ENCODE measurements at places on chromosomes 5 and 9. TPM values are rescaled to one million over a fixed set of nuclear protein-coding genes. Genes with fewer than 3 reads are reported as not detected.

DNA sequence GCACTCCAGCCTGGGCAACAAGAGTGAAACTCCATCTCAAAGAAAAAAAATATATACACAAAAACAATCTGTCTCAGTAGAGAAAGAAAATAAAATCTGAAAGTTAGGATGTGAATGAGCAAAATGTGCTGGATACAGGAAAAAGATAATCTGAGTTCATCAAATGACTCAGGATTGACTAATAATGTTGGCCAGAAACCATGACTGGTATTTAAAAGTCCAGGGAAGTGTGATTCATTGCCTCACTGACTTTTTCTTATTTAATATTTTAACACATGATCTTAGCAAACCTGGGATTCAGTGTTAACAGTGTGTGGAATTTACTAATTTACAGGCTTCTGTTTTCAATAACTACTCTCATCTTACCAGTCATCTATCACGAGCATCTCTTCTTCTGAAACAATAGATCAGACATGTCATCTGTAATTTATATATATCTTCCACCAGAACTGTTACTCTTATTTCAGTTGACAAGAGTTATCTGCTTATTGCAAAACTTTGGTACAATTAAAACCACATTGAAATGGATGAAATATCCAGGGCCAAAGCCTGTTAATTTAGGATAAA, 256.7 kb downstream of the CDH12 start:
- DNase-seq = no peak

DNA sequence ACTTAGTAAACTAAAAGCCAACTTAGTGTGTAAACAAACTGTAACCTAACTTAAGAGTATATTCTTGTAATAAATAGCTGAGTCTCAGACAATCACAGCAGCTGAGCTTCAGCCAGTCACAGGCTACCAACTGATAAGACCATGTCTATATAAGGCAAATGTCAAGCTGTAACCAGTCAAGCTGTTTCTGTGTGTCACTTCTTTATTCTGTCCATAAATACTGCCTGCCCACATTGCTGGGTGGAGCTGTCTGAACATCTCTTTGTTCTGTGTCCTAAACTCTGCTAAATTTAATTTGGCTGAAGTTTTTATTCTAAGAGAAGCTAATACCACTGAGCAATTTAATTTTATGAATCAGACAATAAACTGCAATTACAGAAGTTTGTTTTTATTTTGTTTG, 412.1 kb upstream of the CDH10 start:
- DNase-seq = peak; percentile 1

GRCh38 chr5:88680253-88681132, 202.5 kb downstream of the MEF2C start:
- peak; percentile 82 for DNase-seq

GRCh38 chr5:67192719-67193438, 3.7 kb downstream of the CD180 start:
- no peak for DNase-seq

BAAT gene
- 0.10 TPM for total RNA-seq

- no peak for DNase-seq
Measured at GRCh38 chr5:141319202-141319601, 1.4 kb downstream of the TAF7 start.

GRCh38 chr5:171861381-171861780, 75.8 kb downstream of the SMIM23 start:
- DNase-seq = no peak

GRCh38 chr9:126617003-126617822, 3.5 kb downstream of the LMX1B start:
- no peak for DNase-seq

GRCh38 chr5:139690064-139690802, 42.1 kb downstream of the CXXC5 start:
- DNase-seq = peak; percentile 67

IL4 gene
- not detected for total RNA-seq

GRCh38 chr9:99360026-99360425, 137.9 kb downstream of the SEC61B start:
- DNase-seq = no peak

DNA sequence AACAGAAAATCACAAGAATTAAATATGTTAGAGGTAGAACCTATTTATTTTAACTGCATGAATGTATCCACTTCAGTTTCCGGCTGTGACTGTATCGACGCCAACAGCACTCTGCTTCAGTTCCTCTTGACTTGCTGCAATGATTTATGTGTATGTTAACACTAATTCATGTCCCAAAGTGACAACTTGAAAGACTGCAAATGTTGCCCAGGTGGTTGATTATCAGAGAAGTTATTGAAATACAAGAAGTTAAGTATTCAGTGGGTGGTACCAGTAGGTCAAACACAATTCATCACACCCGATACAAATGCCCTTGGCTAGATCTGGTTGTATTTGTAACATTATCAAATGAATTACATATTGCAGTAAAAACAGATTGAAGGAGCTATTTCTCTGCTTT, 622.7 kb upstream of the CDH18 start:
- no peak for DNase-seq

DNA sequence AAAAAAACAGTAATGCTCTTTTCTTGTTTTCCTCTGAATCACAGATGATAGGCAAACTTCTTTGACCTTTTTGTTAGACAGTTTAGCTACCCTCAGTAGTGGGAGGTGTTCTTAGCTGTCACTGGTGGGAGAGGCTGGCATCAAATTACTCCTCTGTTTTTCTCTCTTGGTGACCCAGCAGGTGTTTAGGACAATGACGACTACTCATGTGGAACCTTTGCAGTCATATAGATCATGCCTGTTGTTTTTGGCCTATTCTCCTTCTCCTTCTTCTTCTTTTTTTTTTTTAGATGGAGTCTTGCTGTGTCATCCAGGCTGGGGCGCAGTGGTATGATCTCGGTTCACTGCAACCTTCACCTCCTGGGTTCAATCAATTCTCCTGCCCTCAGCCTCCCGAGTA, 15.4 kb upstream of the NPR2 start:
- no peak for DNase-seq

DNA sequence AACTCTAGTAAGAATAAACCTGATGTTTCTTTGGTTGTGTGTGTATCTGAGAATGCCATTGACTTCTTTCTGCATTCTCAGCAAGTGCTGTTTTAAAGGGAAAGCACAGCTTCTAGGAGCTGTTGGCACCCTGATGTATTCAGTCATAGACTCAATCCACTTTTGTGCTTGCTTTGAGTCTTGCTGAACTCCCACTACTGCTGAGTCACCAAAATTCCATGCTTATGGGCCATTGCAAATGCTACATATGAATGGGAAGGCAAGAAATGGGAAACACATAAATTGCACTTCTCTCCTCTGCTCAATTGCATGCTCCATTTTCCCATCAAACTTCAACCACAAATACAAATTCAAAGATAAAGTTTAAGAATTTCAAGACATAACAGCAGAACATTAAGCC, 9.8 kb upstream of the FTMT start:
- no peak for DNase-seq

- DNase-seq = peak; percentile 26
Measured at GRCh38 chr5:72518001-72518683, 10.9 kb upstream of the ZNF366 start.

- DNase-seq = peak; percentile 31
Measured at GRCh38 chr9:36802201-36802920, 229.7 kb downstream of the MELK start.

OBP2B gene
- total RNA-seq = not detected

- DNase-seq = no peak
Measured at GRCh38 chr5:168707716-168708695, 128.8 kb upstream of the PANK3 start.

GRCh38 chr5:1338506-1339070, 6.3 kb downstream of the CLPTM1L start:
- no peak for DNase-seq

- DNase-seq = peak; percentile 31
Measured at GRCh38 chr9:1604942-1605560, 410.1 kb upstream of the SMARCA2 start.

DNA sequence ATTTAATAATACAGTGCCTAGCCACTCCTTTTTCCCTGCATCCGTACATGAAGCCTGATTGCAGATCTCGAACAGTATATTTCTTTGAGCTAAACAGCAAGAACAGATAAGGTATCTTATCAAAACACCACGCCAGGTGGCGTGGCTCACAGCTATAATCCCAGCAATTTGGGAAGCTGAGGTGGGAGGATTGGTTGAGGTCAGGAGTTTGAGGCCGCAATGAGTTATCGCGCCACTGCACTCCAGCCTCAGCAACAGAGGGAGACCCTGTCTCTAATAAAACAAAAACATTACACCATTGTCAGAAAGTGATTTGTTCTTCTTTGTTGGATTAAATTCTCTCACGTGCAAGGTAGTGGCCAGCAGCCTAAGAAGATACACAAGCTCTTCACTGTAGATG, 291.2 kb upstream of the DMRT1 start:
- DNase-seq = no peak
